ENCODE measurements at places on chromosomes 12 and 14.

GRCh38 chr12:24697295-24697694 lies 251.6 kb downstream of the BCAT1 start:
- no peak for DNase-seq

DNA sequence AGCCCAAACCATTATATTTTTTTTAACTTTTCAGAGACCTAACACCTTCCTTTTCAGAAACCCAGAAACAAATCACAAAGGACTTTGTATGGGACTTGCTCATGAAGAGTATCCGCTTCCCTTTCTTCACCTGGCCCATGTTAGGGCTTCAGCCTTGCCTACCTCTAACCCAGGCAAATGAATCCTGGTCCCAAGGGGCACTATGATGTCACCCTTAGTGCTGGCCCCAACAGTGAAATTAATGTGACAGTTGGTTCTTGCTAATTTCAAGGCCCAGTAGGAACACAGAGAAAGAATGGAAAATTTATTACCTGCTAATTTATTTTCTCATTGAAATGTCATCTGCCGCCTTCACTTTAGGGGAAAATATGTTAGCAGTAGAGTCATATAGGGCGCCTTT lies 179.8 kb upstream of the NRXN3 start:
- DNase-seq = no peak

DNA sequence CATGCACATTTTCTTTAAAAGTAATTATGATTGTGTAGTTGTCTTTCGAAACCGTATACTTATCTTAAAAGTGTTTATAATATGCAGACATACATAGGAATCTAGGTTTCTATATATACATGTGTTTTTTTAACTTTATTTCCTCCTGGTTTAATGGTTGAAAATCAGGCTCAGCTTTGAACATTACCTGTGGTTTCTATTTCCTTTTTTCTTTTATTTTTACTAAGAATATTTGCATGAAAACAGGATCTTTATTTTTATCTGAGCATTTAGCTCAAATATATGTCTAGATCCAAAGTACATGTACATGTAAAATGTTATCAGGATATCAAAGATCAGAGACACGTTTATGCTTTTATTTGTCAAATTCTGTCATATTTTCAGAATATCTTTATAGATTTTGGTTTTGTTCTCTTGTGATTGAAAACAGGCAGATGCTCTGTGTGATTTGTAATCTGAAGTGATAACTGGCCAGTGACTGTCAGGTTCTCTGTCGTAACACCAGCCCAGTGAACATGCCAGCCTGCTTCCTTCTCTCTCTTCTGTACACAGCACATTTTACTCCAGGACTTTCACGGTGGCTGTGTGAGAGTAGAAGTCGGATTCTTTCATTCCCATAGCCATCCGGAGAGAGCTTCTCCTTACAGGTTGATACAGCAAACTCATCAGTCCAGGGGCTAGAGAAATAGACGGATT lies 13.7 kb downstream of the TCTN1 start:
- no peak for DNase-seq

DNA sequence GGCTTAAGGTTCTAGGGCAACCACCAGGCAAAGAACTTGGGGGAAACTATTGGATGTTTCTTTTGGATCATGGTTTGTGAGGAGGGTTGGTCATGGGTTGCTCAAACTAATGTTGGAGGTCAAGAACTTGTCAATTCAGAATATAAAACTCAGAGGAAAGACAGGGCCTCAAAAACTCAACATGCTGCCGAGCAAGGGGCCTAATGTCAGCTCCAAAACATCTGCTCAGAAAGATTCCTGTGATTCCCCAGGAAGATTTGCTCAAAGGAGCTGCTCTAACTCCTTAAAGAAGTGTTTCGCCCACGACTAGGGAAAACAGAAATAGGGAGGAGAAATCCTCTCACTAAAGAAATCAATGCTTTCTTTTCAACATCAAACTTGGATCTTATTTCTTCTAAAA lies 3.7 kb upstream of the IGF1 start:
- DNase-seq = no peak

GRCh38 chr12:19387161-19387560 lies 52.1 kb upstream of the AEBP2 start:
- no peak for DNase-seq

GRCh38 chr14:100673085-100673806 lies 53.4 kb upstream of the DLK1 start:
- DNase-seq = no peak

GRCh38 chr14:74217672-74218448 lies 21.4 kb upstream of the VSX2 start:
- no peak for DNase-seq

GRCh38 chr14:91830777-91831176 lies 36.6 kb downstream of the TC2N start:
- no peak for DNase-seq

DNA sequence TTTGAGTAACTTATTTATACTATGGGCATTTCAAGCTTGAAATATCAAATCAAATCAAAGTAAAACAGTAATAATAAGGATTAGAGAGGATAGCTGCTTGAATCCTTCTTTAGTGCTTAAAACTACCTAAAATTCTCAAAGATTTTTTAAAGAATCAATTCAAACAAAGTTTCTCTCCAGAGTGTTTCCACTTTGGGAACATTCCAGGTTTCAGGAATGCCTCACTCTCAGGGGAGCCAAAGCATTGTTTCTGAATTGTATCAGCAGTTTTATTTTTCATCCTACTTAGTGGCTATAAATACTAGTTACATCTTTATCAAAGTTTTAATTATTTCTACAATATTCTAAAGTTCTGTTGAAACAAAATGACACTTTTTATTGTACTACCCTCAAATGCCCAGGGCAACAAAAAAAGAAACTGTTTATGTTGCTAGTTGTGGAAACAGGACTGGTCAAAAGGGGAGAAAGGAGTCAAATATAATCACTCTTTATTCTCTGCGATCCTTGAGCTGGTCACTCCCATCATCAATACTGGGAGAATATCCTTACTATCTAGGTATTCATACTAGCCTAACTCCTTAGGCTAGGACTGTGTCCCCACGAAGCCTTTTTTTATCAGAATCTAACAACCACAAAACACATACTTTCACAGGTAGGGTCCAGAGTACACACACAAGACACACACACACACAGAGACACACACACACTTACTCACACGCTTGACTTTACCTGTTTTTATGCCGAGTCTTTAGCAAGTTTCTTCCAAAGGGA lies 598 bp downstream of the RASSF9 start:
- DNase-seq = no peak

DNA sequence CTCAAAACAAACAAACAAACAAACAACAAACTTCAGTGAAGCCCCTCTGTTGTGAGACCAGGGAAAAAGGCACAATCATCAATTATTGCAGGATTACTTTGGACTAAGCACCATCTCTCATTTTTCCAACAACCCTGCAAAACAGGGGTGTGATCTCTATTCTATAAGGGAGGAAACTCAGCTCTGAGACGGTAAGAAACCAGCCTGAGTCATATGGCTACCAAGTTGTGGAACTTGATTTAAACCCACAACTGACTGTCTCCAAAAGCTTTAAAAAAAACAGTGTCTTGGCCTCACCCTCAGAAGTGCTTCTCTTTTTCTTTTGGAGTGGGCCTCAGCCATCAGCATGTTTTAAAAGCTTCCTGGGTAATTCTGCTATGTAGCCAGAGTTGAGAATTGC lies 49.8 kb downstream of the RIN3 start:
- DNase-seq = peak; percentile 40

DNA sequence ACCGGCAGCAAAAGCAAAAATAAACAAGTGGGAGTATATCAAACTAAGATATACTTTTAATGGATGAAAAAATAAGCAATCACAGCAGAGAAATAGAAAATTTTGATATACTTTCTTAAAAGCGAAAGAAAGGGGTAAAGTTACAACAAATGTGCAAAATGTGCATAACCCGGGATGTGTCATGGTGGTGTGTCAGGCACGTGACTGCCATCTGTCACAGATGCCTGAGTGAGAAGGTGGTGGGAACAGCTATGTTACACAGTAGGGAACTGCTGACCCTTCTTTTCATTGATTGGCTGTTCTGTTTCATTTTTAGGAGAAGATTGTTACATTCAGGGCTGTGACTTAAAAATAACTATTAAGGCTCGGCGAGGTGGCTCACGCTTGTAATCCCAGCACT lies 168.1 kb upstream of the PELI2 start:
- DNase-seq = no peak

DNA sequence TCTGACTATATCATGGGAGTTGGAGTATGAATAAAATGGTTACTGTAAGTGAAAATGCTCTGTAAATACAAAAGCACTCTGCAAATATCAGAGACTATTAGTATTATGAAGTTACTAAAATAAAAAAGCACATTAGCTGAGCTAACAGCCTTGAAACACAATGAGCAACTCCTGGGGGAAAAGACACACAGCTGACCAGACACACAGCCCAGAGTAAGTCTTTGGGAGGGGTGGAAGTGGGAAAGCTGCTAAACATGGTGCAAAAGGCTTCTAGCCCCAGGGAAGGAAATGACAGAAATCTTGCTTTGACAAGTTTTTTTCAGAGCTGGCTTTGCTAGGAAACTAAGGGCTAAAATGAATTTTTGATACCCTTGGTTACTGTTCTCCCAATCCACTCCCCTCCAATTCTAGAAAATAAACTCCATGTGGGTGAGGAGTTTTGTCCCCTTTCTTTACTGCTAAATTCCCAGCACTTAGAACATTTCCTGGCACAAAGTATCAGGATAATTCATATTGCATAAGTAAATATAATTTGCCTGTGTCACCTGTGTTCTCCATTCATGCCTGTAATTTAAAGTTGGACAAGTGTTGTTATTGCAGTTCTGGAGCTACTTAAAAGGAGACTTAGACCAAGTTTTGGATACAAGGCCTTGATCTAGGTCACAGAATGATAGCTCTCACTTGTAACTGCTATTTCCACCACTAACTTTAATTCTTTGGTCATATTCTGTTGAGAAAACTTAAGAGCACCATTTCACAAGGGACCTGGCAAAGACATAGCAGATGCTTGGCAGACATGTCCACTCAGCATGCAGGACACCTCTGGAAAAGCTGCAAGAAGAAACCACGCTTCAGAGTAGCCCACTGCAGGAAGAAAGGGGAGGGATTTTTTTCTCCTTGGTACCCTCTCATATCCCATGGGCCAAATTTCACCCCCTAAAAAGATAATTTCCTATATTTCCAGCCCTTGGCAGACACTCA lies 19.0 kb upstream of the RAB3IP start:
- DNase-seq = no peak

- DNase-seq = no peak
These were observed 132.2 kb upstream of the TMTC2 start for GRCh38 chr12:82554529-82554928.

DNA sequence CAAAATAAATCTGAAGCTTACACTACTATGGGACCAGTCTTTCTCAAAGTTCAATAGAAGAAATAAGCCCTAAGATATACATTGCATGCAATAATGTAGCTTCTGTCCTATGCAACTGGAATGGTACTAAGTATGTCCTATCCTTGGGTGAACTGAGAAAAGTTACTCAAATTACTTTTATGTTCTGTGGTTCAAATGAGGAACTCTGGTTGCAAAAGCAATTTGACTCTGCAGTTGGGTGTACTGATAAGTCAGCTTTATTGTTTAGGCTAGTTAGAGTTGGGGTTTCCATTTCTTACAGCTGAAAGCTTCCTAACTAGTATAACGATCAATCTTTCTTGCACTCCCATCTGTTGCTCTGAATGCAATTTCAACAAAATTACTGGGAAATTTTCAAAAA lies 29.2 kb downstream of the GPR135 start:
- DNase-seq = no peak

DNA sequence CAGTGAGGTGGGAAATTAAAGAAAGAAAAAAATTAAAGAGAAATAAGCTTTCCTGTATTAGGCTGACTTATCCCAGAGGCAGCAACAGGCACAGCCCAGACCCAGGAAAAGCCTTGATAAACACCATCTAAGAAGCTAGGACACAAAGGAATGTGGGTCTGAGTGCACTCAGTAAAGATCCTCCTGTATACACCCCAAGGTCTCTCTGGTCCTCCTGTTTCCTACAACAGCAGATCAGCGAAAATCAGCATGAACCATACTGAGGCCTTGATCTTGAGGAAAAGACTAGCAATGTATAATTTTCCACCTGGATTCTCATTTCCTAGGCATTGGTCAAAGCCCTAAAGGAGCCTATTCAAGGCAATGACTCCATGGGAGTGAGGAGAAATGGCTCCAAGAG lies 486.3 kb upstream of the CCDC196 start:
- no peak for DNase-seq

DNA sequence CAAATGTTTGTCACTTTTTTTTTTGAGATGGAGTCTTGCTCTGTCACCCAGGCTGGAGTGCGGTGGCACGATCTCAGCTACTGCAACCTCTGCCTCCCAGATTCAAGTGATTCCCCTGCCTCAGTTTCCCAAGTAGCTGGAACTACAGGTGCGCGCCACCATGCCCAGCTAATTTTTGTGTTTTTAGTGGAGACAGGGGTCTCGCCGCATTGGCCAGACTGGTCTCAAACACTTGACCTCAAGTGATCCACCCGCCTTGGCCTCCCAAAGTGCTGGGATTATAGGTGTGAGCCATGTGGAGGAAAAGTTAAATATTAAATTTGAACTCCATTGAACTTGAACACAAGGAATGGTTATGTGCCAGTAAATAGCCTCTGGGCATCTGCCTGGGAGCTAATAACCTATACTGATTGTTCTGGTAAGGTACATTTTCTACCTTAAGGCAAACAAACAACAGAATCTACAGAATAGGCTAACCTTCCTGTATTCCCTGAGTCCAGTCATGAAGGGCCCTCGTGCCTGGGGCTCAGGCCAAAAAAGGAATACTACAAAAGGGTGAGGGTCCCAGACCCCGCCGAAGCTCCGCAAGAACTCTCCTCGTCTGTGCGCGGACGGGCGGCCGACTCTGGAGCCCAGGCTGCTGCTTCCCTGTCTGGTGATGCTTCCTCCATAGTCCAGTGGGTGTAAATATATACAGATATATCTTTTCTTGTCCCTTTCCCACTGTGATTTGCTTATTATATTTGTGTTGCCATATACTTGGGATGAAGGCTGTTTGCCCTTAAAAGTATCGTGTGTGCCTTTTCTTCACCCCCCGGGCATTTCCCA lies 74.0 kb upstream of the EIF5 start:
- no peak for DNase-seq

DNA sequence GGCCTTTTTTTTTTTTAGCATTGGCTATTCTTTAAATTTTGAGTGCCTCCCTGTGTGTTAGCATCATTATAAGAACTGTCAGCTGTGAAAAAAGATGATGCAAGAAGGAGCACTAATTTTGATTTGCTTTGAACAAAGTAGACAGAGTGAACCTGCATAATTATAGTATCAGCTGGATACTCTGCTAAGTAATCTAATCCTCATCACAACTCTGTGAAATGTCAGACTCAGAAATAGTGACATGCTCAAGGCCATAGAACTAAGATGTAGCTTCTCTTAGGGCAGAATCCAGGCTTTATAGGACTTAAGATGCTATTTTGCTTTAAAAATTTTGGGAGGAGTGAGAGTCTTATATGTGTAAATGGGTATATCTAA lies 31.9 kb downstream of the FBXO34 start:
- DNase-seq = no peak

DNA sequence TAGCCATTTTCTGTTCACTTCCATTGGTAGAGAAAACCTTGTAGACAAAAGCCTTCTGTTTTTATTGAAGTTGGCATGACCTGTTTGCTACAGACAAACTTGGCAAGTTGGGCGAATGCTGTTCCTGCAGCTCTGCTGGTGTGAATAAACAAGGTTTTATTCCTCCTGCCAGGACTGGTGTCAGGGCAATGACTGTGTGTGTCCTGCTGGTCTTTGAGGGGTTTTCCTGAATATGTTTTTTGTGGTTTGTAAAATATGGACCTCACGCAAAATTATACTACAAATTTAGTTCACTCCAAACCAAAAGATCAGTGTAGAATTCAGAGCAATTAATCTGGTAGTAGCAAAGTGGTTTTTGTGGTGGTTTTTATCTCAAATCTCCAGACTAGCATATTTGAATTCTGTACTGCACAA lies 140.8 kb downstream of the ERC1 start:
- DNase-seq = no peak

GRCh38 chr12:4563336-4563735 lies 1.3 kb downstream of the DYRK4 start:
- DNase-seq = no peak
